Caco-2 (cell line): ENCODE measurements at places on chromosomes 16 and 17. TPM values are rescaled to one million over a fixed set of nuclear protein-coding genes. Genes with fewer than 3 reads are reported as not detected.

ZFPM1 gene
- 24.1 and 25.9 TPM in 2 replicates for total RNA-seq

SCNN1B gene
- not detected in 2 replicates for total RNA-seq

- DNase-seq: no peak
Observed at GRCh38 chr16:90008708-90009145, 10.5 kb downstream of the DBNDD1 start.

DNA sequence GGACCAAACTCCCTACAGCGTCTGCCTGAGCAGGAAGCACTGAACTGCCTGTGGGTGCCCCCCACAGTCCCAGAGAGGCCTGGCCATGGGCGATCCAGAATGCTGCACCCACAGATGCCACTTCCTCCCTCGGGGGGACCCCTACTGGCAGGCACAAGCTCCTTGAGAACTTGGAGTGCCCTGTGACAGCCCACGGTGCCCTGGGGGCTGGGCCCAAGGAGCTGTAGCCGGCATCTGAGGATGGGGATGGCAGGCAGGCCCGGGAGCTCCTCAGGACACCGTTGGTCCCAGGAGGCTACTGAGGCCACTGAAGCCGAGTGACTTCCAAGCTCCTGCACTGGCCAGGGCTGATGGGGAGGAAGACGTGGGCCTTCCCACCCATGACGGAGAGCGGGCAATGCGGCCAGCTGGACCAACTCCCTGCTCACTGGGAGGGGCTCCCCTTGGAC is 15.1 kb upstream of the RASD1 start:
- no peak for DNase-seq

- peak; percentile 54 for DNase-seq
Observed at GRCh38 chr17:81870131-81870980, 781 bp downstream of the ARHGDIA start.

DNA sequence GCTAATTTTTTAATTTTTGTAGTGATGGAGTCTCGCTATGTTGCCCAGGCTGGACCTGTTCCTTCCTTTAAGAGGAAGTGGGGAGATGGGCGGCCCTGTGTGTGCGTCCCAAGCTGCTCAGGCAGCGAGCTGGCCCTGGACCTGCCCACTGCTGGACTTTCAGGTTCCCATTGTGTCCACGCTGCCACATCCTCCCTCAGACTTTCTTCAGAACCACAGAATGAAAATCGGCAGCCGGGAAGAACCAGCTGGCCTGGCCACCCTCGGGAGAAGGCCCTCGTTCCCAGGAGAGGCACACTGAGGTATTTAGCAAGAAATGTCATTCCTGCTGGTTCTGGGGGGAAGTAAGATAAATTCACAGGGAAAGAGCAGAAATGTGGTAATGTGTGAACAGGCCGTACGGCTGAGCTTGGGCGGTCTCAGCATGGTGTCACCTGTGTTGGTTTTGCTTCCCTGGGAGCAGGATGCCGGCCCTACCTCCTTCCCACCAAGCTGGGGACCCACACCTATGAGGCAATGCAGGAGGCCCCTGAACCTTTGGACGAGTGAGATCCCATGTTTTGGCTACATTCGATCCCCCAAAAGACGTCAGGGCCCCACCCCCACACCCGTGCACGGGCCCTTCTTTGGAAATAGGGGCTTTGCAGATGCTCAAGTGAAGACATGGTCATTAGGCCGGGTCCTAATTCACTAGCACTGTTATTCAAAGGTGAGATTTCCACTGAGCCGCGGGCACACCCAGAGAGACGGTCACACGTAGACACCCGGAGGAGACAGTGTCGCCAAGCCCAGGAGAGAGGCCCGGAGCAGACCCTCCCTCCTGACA is 35.9 kb upstream of the ZNF469 start:
- no peak for DNase-seq
